LNCaP clone FGC (cell line): ENCODE measurements at places on chromosomes 3 and 15.

DNA sequence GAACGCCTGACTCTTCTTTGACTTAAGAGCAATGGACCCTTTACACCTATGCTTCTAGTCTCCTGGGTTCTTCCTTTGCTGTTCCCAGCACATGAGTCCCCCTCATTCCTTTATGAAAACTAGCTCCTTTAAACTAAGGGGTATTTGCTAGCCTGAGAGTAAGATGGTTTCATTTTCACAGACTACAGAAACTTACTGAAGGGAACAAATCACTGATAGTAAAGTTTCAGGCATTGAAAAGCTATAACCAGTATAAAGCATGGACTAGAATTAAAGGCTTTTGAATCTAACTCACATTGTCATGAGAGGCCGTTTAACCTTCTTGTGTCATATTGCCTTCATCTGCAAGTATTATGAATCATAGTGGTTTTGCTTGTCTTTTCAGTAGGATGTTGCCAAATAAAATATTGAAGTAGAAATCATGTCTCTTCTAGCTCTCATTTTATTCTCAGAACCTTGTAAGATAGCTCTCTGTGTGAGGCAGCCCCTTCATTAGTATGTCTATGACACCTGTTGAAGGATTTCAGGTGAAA lies 765.9 kb downstream of the NR2F2 start:
- DNase-seq, result no peak

GRCh38 chr3:175489406-175489805 lies 630.3 kb downstream of the NAALADL2 start:
- DNase-seq, result no peak

DNA sequence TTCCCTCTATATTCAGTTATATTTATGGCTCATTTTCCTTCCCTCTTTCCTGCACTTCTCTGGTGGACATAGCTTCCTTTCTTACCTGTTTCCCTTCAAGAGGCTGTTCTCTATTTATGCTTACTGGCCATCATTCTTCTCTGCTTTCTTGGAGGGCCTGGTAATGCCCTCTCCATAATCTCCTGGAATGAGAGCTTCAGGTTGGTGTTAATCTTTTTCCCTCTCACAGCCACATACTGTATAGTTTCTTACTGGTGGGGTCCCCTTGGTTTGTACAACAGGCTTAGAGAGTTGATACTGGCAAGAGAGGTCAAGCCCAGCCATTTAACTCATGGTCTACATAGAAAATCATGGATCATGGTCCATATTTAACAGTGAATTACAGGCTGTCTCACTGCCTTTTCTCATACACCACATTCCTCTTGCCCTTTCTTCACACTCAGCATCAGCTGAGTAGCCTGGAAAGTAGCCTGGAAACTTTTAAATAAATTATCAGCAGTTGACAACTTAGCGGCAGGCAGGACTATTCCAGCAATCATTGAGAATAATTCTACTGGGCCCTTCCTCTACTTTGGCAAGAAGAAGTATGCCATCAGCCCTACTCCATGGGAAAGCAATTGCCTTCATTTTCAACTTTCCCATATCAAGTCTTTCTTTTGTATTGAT lies 38.0 kb upstream of the DPH6 start:
- DNase-seq, result no peak

DNA sequence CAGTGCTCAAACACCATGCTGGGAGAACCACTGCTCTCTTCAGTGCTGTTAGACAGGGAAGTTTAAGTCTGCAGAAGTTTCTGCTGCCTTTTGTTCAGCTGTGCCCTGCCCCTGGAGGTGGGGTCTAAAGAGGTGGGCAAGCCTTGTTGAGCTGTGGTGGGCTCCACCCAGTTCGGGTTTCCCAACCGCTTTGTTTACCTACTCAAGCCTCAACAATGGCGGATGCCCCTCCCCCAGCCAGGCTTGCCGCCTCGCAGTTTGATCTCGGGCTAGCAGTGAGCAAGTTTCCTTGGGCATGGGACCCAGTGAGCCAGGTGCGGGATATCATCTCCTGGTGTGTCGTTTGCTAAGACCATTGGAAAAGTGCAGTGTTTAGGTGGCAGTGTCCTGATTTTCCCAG lies 670.2 kb upstream of the ALCAM start:
- DNase-seq, result no peak

DNA sequence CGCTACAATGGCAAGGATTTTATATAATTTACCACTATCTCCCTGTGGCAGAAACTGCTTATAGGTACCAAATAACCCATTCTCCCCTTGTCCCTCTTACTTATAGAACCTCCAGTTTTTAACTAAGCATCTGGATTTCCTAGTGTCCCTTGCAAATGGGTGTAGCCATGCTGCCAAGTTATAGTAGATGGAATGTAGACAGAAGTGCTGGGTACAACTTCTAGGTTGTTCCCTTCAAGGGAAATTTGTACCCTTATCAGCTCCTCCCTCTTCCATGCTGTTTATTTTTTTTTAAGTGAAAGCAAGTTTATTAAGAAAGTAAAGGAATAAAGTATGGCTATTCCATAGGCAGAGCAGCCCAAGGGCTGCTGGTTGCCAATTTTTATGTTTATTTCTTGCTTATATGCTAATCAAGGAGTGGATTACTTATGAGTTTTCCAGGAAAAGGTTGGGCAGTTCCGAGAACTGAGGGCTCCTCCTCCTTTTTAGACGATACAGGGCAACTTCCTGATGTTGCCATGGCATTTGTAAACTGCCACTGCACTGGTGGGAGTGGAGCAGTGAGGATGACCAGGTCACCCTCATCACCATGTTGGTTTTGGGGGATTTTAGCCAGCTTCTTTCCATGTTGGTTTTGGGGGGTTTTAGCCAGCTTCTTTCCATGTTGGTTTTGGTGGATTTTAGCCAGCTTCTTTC lies 40.1 kb upstream of the TM4SF19 start:
- no peak for DNase-seq

- no peak for DNase-seq
Observed at GRCh38 chr15:85761635-85762034, 33.1 kb downstream of the KLHL25 start.

- DNase-seq, result no peak
Observed at GRCh38 chr3:168981396-168981795, 682.1 kb downstream of the MECOM start.

DNA sequence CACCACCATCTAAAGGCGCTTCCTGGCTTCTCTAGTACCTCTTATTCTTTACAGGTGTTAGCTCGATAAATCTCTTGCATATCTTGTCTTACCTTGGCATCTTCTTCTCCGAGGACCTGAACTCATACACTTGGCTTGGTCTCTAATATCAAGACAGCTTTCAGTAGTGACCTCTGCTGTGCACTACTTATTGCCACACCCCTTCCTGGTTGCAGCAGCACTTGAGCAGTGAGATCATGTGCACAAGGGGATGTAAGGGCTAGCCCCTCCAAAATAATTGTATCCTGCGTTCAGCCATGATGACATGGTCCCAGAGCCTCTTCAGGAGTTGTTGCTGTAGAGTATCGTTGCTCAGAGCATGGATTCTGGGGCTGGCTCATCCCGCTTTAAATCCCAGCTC lies 1.3 kb upstream of the PLA1A start:
- DNase-seq, result no peak

- no peak for DNase-seq
Observed at GRCh38 chr3:172213200-172213599, 173.8 kb downstream of the FNDC3B start.

DNA sequence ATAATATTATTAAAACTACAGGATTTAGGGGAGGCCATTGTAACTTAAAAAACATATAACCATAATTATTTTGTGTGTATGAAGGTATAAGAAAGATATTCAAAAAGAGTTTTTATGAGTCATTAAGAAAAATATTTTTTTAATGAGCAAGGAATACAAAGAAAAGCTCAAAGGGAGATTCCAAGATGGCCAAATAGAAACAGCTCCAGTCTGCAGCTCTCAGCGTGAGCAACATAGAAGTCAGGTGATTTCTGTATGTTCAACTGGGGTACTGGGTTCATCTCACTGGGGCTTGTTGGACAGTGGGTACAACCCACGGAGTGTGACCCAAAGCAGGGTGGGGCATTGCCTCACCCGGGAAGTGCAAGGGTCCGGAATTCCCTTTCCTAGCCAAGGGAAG lies 336.1 kb downstream of the TBL1XR1 start:
- no peak for DNase-seq

DNA sequence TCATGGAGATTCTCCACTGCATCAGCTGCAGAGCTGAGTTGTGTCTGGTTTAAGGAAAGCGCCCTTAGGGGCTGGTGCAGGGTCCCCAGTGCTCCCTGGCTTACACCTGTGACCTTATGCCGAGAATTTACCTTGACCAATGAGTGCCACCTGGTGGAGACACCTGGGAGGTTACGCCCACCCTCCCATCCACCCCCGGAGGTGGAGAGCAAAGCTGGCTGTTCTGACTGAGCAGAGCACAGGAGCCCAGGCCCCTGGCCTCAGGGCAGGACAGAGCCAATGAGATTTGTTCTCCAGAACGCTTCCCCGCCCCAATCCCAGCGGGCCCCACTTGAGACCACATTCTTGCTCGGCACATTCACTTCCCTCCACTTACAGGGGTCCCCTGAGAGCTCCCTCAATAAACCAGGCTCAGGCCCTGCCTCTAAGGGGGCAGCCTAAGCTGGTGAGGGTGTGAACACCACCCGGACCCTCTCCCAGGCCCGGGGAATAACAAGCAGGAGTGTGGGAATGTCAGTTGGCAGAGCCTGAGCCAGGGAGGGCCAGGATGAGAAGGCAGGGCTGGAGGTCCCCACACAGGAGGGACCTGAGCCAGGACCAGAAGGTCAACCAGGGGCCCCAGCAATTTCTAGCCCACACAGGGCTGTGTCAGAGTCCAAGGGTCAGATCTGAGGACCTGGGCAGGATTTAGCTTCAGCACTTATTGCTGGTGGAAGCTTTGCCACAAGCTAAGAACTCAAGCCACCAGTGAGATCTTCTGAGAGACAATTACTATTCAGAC lies 117.1 kb downstream of the TPRA1 start:
- no peak for DNase-seq

DNA sequence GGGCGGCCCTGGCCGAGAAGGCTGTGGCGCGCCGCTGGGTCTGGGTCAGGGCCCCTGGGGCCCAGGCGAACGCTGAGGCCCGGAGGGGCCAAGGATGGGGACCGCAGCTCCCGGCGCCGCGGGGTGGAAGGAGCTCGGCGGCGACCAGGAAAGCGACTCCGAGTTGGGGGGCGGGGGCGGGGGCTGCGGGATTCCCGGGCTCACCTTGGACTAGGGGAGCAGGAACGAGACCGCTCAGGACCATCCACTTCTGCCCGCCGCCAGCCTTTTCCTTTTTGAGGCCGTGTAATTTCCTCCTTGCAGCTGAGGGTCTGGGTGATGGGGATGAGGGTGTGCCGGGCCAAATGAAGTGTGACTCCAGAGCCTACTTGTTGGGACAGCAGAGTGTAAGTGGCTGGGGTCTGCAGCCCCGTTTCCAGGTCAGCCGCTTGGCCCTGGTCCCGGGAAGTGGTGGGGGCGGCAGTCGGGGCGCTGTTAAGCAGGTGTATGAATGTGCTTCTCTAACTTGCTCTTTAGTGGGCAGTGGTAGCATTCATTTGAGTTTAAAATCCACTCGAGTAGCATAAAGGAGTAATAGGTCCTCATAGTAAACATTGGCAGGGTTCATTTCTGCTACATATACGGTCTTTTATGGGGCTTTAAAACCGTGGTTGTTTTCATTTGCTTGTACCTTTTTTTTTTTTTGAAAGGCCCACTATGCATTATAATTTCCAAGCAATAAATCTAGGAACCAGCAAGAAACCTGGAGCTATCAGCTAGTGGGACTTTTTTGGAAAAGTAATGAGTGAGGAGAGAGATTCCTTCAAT lies 717 bp downstream of the PXK start:
- peak; percentile 50 for DNase-seq

DNA sequence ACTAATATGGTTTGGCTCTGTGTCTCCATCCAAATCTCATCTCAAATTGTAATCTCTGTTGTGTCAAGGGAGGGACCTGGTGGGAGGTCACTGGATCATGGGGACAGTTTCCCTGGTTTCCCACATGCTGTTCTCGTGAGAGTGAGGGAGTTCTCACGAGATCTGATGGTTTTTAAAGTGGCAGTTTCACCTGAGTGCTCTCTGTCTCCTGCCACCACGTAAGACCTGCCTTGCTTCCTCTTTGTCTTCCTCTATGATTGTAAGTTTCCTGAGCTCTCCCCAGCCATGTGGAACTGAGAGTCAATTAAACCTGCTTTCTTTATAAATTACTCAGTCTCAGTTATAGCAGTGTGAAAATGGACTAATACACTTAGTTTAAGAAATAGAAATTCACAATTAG lies 228.9 kb downstream of the CD47 start:
- DNase-seq, result no peak

GRCh38 chr3:153130312-153130977 lies 31.6 kb upstream of the RAP2B start:
- no peak for DNase-seq

- no peak for DNase-seq
Observed at GRCh38 chr15:55402707-55403106, 5.5 kb downstream of the CCPG1 start.

- no peak for DNase-seq
Observed at GRCh38 chr3:10994306-10994705, 1.8 kb downstream of the SLC6A1 start.

GRCh38 chr3:190320594-190321362 lies 1.5 kb downstream of the CLDN1 start:
- no peak for DNase-seq

- DNase-seq, result no peak
Observed at GRCh38 chr3:6985848-6986247, 124.9 kb downstream of the GRM7 start.

- no peak for DNase-seq
Observed at GRCh38 chr3:13066834-13067233, 6.4 kb downstream of the IQSEC1 start.

DNA sequence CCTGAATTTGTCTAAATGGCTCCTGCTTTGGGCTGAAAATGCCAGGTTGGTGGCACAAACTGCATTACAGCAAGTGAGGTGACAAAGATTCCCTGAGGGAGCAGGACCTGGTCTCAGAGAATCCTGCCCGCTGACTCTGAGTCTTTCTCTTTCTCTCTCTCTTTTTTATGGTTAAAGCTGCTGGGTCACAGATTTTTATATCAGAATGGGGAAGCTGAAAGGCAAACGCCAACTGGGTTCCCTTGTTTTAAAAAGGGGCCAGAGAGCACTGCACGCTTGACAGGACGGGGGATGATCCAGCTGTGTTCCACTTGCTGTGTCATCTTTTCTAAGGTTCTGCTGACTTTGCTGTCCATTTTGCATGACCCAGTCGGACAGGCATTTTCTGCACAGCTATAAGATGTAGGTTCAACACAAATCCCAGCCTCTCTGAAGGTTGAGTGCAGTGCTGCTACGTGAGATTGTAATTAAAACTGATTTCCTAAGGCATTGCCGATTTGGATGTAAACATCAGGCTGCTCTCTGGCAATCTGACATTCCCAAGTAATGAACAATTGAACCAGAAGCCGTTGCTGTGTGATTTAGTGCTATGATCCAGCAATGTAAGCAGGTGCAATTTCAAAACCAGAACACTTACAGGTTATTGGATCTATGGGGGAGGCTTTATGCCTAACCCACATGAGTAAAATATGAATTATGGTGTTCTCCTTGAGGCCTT lies 25.8 kb downstream of the ARHGEF3 start:
- DNase-seq, result no peak

DNA sequence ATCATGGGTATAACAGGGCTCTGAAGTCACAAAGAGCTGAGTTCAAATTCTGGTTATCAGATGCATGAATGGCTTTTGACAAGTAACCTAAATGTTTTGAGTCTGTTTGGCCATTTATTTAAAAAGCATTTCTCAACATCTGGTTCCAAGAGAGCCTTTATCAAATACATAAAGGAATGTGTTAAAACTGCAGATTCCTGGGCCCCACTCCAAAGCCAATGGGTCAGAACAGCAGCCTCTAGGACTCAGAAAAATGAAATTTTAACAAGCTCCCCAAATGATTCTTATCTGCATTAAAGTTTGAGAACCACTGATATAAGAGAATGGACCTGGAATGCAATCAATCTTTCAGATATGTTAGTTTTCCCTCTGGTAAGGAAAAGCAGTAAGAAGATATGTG lies 3.4 kb downstream of the B4GALT4 start:
- no peak for DNase-seq
